ENCODE measurements at places on chromosomes 6 and 20.
A peak's percentile ranks its signal among the peaks of the same experiment; 100 is the strongest.

GRCh38 chr6:36973190-36973589 lies 12.8 kb downstream of the MTCH1 start:
- DNase-seq, result no peak

- DNase-seq, result no peak
Observed at GRCh38 chr20:32019563-32020463, 9.6 kb downstream of the CCM2L start.

DNA sequence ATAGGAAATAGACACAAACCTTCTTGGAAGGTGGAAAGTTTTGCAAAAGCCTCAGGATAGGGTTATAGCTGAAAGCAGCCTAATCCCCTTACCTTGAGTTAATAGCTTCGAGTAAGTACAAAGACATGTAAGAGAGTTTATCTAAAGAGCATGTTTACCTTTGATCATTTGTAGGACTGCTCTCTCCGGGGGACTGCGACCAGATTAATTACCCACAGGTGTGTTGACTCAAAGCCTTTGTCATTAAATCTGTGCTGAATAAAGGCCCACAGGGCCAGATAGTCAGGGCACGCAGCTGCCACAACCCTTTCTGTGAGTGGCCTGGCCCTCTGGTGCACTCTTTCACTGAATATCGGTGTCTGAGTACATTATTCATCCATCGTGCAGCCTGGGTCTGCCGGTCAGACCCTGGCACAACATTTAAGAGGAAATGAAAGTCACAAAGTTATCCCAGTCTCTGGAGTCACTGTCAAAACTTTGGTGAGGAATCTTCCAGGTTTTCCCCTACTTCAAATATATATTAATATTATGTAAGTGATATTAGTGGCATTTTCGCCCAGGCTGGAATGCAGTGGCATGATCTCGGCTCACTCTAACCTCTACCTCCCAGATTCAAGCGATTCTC lies 5.4 kb upstream of the MICA start:
- DNase-seq, result no peak

GRCh38 chr20:54173653-54174456 lies at the start of gene CYP24A1:
TSS of gene CYP24A1 (minus strand) at chr20:54173986. CDS start at chr20:54173579, 407 bp downstream.
- DNase-seq, result peak; percentile 28

- DNase-seq, result no peak
Observed at GRCh38 chr20:57457243-57458095, 66.3 kb downstream of the RBM38 start.

DNA sequence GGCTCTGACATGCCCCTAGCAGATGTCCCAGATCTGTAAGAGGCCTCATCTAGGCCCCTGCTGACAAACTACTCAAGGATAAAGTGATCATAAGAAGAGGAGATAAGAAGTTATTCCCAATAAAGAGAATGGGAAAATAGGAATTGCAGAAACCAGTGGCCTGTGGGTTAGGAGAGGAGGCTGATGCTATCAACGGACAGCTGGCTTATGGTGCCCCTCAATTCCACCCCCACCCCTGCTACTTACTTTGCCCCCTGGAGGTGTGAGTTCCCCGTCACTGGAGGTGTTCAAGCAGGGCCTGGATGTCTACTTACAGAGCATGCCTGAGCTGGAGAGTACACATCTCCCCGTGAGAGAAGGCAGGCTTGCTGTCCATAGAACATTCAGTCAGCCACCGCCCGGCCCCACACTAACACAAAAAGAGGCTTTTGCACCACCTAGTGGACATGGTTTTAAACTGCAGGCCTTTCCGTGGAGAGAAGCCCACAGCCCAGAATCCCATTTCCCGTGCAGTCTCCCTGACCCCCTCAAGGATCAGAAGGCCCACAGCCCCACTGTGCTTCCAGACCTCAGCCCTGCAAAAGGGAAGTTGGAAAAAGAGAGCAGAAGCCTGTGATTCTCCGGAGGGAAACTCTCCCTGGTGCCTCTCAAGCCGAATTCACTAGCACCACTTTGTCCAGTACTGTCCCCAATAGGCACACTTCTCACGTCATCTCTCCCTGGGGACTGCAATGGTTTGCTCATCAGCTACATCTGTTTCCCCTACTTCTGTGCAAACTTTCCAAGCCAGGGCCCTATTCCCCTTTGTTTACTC lies 23.8 kb upstream of the BNIP5 start:
- DNase-seq, result peak; percentile 77

DNA sequence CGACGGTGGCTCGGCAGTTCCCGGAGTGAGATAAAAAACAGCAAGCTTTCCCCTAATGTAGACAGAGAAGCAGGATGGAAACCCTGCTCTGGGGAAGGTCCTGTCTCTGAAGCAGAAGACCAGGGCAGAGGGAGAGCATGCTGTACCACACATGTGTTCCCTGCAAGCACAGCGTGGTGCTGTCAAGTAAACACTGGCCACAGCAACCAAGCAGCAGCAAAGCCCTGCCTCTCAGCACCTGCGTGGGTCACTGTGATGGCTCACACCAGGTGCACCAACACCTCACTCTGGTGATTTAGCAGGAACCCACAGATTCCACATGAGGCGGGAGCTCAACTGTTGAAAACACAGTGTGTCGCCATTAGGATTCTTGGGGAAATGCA lies 65.2 kb upstream of the TXNDC5 start:
- DNase-seq, result no peak

DNA sequence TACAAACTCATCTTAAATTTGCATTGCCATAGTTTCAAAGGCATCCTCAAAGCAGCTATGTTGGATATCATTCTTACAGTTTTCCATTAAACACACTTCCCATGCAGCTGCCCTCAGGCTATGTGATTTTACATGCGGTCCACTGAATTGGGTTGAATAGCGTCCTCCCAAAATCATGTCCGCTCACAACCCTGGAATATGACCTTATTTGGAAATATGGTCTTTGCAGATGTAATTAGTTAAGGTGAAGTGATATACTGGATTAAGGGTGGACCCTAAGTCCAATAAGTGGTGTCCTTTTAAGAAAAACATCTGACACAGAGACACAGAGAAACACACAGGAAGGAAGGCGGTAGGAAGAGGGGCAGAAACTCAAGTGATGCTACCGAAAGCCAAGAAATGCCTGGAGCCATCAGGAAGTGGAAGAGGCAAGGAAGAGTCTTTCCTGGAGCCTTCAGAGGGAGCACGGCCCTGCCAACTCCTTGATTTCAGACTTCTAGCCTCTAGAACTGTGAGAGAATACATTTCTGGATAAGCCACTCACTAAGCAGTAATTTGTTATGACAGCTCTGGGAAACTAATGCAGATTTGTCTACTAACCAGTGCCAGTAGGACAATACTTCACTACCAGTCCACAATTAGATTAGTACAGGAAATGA lies 42.7 kb upstream of the NHSL1 start:
- no peak for DNase-seq

DNA sequence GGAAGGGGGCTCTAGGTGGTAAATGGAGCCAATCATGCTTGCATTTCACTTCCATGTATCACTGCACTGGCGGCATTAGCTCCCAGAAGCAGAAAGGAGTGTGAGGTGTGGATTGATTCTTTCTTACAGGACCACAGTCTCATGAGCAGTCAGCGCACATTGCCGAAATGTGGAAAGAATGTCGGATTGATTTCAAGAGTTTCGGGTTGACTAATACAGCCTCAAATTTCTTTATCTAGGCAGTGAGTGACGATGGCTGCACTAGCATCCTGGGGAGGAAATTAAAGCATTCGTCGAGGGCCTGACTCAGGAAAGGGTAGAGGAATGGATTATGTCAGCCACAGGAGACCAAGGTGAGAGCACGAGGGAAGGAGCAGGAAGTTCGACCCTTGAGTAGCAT lies 222.8 kb upstream of the CDYL start:
- no peak for DNase-seq

GRCh38 chr6:73262671-73263569 lies at the start of gene KHDC1:
TSS of gene KHDC1 (minus strand) at chr6:73263196. CDS start at chr6:73242517, 20,679 bp downstream.
- DNase-seq, result peak; percentile 60

DNA sequence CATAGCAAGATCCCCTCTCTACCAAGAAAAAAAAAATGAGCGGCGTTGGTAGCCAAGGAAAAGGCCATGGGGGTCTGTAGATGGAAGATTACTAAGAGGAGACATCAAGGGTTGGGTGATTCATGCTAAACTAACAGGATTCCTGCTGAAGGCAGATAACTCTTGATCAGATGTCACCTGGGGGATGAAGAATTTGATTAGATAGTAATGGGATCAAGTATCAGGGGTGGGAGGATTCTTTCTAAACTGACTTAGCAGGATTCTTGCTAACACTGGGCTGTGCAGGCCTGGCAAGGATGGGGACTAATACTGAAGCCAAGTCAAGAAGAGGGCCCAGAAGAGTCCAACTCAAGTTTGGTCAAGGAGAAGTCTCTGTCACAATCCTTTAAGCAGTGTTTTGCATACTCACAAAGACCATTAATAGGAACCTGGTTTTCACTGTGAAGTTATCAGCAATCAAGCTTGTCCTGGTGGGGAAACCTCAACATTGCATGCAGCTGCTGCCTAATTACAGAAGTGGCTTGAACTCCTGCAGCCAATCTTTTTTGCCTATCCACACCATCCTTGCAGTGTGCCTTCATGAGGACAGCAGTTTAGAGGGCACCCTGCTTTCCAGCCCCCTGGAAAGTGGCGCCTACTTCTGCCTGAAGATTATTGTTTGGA lies 61.3 kb downstream of the ANKRD6 start:
- DNase-seq, result no peak

DNA sequence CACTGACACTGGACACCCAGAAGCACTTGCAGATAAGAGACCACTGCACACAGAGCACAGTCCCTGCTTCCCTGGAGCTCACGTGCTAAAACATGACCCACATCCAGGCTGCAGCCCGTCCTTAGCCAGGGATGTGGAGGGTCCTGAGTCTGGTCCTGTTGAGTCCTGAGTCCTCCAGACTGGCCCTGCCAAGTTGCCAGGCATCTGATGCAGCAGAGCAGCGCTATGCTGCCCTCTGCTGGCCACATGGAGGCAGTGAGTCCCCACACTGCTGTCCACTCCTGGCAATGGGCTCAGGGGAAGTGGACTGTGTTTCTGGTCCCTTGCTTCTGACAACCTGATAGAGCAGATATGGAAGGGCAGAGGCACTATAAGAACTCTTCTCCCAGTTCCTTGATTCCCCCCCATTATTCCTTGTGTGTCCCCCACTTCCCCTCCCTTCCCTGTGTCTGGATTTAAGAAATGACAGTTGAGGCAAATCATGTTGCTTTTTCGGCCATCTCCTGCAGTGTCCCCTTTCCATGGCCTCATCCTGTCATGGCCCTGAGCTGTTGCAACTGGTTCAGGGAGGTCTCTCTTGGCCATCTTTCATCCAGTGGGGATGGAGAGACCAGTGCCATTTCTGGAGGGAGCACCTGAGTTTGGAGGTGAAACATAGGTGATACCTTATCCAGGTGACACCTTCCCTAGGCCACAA lies 86.0 kb downstream of the DHX35 start:
- peak; percentile 46 for DNase-seq

DNA sequence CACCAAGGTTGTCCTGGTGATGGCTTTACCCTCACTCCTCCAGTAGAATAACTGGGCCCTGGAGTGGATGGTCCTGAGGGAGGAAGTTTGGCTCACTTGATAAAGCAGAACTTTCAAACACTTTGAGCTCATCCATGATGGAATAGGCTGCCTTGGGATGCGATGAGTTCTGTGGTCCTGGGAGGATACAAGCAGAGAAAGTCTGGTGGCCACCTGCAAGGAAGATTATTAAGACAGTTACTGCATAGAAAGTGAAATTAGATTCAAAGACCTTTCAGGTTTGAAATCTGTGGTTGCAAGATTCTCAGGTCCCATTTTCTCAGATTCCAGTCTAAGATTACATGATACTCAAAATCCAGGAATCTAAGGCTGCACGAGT lies 19.9 kb upstream of the CCN5 start:
- DNase-seq, result no peak

- DNase-seq, result peak; percentile 79
Observed at GRCh38 chr6:109455437-109456110, at the start of gene MICAL1. TSS of gene MICAL1 (minus strand) at chr6:109455772. CDS start at chr6:109454196, 1,576 bp downstream.

DNA sequence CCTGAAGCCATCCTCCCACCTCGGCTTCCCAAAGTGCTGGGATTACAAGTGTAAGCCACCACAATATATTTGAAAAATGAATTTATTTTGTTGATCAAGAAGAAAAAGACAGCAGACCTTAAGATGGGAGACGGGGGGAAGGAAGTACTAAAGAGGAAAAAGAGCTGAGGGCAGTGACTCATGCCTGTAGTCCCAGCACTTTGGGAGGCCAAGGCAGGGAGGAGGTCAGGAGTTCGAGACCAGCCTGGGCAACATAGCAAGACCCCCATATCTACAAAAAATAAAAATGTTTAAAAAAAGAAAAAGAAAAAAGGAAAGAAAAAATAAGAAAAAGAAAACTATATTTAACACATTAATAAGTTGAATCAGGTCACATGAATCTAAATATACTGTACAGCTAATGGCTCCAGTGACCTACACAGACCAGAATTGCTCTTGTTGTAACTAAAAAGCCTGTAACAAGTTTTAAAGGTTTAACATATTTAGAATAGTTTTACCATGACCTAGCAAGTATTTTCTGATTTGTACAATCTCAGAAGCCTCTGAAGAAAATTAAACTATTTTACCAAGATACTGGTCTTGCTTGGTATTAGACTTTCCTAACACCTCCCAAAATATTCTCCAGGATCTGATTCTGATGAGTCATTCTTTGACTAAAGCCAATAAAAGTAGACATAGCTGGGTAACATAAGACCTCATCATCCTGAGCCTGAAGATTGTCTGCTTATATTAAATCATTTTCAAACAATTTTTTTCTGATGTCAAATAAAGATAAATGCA lies 4.3 kb upstream of the AKIRIN2 start:
- DNase-seq, result no peak

DNA sequence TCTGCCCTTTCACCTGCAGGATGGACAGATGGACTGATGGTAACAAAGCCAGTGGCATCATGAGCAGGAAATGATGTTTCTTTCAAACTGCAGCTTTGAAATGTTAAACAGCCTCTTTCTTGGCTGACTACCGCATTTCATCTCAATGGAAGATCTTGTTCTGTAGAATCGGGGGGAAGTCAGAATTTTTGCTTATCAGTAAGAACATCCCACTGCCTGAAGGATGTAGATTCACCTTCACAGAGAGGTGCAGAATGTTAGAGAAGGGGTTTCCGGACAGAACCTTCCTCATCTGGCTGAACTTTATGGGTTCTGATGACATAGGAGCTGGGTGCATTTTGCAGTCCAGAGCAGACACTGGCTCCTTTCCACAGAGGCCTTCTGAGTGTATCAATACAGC lies 32.7 kb downstream of the GGTLC1 start:
- DNase-seq, result no peak

DNA sequence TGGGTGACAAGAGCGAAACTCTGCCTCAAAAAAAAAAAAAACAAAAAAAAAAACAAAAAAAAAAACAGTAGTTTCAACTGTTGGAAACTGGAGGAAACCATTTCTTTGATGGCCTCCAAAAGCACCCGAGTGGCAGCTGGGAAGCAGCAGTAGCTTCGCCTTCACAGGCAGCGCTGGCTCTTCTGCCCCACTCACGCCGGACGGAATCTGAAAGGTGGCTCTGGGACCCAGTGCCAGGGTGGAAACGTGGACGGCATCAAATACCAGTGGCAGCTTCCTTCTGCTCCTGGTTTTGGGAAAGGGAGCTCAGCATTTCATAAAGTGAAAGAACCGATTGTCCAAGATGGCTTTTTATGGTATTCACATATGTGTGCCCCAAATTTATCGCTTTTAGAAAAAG lies 159.4 kb downstream of the SMOC2 start:
- no peak for DNase-seq

- DNase-seq, result no peak
Observed at GRCh38 chr6:162198076-162198475, 529.5 kb downstream of the PRKN start.

All from NCI-H2171 (cell line).